Brain (organoid and tissue), 16 donors: ENCODE measurements at places on chromosomes 6 and 20. TPM values are rescaled to one million over a fixed set of nuclear protein-coding genes. Genes with fewer than 3 reads are reported as not detected.

- DNase-seq, result no peak
These were observed 435.0 kb downstream of the HAO1 start for GRCh38 chr20:7505152-7505834.

TSBP1 gene
- polyA plus RNA-seq, result not detected

DNA sequence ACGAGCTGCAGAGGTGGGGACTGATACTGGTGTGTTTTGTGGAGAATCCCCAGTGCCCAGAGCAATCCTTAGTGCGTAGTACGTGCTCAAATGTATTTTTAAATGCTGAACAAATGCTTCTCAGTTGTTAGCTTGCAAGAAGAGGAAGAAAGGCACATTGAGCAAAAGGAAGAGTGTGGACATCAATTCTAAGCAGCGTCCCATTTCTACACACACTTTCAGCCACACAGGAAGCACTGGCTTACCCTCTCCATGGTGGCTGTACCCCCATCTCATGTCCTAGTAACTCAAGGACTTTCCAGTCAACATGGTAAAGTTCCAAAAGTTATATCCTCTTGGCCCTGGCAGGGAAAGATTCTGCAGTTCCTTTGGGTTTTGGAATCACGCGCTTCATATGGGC, 98.8 kb upstream of the NXT1 start:
- no peak for DNase-seq

DNA sequence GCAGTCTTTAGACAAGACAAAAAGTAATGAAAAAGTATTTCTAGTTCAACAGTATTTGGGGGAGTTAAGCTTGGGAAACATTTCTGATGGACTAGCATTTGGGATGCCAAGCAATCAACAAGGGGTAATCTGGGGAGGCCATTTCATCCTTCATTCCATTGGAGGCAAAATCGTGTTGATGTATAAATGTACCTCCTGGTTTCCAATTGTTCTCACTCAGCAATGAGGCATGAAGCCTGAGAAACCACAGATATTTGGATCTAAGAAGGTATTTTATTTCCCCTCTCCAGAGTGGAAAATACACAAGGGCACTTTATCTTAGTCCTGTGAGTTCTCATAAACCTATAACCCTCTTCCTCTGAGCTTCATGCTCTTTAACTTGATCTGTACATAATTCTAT, 68.2 kb downstream of the TBX18 start:
- no peak for DNase-seq

- no peak for DNase-seq
These were observed 54.9 kb downstream of the UBR2 start for GRCh38 chr6:42618686-42619085.

DNA sequence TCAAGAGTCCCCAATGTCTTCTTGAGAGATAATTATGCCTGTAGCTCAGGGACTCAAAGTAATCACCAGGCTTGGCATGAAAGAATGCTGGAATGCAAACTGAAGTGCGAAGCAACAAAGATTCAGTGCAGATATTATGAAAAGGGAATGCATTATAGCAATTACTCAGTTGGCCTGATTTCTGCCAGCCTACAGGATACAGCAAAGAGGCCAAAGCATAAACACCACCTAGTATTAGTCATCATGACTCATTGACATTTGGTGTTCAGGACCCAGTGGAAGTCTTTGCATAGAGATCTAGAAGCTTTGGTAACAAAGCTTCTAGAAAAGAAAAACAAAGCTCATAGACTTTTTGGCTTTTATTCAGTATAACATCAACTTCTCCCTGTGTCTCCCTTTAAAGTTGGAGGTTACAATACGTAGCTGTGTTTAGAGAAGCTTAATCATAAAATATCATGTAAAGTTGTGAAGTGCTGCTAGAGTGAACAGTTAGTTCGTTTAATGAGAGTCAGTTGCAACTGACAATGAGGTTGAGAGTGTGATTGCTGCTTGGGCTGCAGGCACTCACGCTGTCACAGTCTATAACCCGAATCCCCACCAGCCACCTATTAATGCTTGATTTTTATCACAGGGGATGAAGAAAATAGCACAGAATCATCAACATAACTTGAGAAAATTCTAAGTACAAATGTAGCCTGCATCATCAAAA, 932.7 kb downstream of the TFAP2A start:
- DNase-seq, result no peak

DNA sequence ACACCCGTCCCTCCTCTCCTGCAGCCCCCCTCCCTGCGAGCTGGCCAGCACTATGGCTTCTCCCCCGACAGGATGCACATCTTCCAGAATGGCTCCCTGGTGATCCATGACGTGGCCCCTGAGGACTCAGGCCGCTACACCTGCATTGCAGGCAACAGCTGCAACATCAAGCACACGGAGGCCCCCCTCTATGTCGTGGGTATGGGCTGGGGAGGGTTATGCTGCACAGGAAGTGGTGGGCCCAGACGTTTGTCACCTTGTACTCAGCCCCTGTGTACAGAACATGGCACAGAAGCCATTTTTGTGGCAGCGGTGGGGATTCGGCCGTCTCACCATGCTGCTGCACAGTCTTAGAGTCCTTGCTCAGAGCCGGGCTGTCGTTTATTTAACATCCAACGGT, 29.0 kb upstream of the SRF start:
- DNase-seq, result no peak

SYCP2 gene
- polyA plus RNA-seq, result 0.22 TPM

DYNLT2 gene
- 1.6 TPM for polyA plus RNA-seq

- DNase-seq, result no peak
These were observed 7.3 kb upstream of the TRAM2 start for GRCh38 chr6:52584203-52584602.

DNA sequence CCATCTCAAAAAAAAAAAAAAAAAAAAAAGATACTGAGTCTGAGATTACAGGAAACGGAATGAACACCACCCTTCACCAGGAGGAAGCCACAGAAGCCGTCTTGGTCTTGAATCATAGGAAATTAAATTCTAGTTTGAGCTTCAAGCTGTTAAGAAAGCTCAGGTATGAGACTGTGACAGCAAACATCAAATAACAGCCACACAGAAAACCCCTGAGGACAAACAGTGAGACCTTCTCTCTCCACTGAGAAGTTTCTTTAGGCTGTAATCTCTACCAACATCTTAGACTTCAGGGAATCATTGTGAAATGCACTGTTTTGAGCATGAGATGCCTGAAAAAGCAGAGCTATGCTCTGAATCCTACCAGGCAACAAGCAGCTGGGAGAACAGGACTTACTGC, 30.8 kb downstream of the PDE10A start:
- DNase-seq, result no peak

DNA sequence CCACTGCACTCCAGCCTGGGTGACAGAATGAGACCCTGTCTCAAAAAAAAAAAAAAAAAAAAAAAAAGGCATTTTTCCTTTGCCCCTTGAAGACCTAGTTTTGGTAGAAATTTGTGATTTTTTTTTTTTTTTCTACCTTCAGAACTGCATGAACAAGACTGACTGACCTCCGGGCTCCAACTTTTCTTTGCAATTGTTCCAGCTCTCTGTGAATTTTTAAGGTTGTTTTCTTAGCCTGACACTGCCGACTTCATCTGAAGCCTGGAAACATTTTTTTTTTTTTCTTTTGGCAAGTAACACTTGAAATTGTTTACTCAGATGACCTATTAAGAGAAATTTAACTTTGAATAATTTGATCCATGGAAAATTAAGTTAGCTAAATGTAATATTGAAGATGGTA, 73.0 kb downstream of the SLC24A3 start:
- DNase-seq, result no peak

DNA sequence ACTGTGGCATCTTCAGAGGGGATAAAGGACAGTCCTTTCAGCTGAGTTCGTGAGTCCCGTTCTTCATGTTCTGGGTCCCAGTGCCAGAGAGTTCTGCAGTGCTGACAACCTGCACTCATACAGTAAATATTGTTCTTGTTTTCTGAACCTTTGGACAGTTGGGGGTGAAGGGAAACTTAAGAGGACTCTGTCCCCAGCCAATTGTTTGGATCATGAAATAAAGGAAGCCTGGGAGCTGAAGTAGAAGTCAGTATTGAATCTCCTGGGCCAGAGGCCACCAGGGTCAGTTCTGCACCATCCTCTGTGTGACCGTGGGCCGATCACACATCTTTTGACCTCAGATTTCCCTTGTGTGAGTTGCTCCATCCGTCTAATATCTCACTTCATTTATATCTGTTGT, 3.2 kb downstream of the SLC2A12 start:
- DNase-seq, result no peak

GRCh38 chr20:40741507-40742106, 52.6 kb upstream of the MAFB start:
- DNase-seq, result no peak

GRCh38 chr6:151068761-151069312, 170.9 kb upstream of the AKAP12 start:
- peak; percentile 12 for DNase-seq

DNA sequence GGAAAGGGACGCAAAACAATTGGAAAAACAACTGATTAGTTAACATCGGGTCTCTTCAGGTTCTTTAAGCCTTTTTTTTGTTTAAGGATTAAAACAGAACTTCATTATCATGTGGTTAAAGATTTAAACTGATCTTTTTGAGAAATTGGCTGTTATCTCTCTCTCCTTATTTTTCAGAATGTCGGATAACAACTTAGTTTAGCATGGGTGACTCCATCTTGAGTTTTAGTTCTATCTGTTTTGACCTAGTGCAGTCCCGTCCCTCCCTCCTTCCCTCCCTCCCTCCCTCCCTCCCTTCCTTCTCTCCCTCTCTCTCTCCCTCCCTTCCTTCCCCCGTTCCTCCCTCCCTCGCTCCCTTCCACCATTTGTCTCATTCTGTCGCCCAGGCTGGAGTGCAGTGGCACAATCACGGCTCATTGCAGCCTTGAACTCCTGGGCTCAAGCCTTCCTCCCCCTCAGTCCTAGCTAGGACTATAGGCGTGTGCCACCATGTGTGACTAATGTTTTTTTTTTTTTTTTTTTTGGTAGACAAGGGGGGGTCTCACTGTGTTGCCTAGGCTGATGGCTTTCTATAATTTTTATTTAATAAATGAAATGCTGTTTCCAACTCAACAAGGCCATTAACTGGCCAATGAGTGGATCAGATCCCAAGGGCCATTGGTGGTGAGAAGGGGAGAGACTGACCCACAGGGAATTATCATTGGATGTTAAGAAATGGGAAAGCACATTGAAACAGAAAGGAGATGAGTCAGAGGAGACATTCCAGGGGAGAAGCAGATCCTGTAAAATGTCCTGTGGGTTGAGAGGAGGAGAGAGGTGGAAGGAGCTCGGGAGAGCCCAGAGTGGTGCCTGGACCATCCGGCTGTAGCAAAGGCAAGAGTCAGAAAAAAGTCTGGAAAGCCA, 13.6 kb downstream of the BAK1 start:
- no peak for DNase-seq

DNA sequence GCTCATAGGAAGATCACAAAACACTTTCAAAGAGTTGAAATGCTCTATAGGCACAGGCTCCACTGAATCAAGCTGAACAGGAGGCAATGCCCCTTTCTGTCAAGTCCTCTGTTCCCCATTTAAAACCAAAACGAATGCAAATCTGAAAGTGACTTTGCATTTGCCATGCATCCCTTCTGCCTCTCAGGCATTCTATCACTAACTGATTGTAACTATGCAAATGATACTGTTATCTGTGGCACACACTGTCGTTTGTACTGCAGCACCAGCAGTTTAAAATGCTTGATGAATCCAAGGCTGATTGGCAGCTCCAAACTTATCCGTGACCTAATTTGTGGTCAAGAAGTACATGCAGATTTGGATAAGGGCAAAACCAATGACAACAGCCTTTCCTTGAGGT, 1067.5 kb upstream of the MAP3K7 start:
- DNase-seq, result no peak

- DNase-seq, result no peak
These were observed 71.6 kb upstream of the DST start for GRCh38 chr6:56714273-56714672.

GRCh38 chr6:18264923-18265377, 620 bp upstream of the DEK start:
- no peak for DNase-seq

ZNF318 gene
- 15.3 TPM for polyA plus RNA-seq

- no peak for DNase-seq
These were observed 28.1 kb downstream of the INSM1 start for GRCh38 chr20:20395903-20396568.

- DNase-seq, result no peak
These were observed 880.8 kb upstream of the SLC35B3 start for GRCh38 chr6:9315966-9316650.

ZNF337 gene
- polyA plus RNA-seq, result 8.1 TPM

DNA sequence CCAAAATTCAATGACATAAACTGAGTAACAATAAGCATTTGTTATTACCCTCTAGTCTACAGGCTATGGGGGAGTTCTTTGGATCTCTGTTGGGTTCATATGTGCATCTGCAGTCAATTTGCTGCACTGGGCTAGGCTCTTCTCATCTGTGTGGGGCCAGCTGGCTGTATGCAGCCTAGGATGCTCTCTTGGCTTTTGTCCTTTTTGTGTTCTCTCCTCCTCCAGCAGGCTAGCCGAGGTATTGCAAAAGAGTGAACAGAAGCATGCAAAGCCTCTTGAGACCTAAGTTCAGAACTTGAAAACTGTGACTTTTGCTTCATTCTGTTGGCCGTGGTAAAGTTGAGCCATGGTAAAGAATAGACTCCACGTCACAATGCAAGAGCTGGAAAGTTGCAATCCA, 62.8 kb upstream of the FOXO3 start:
- DNase-seq, result peak; percentile 15

DNA sequence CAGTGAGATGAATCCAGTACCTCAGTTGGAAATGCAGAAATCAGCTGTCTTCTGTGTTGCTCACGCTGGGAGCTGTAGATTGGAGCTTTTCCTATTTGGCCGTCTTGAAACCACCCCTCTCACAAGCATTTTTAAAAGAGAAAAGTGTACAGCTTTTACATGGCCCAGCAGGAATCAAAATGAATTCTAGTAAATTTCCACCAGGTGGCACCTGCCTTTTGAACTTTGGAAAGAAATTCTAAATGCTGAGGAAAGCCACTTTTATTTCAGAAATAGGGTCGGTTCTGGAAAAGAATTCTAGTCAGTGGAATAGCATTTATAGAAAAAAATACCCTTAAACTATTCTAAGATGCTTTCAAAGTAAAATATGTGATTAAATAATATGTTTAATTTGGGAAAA, 647.8 kb downstream of the CD109 start:
- DNase-seq, result peak; percentile 18

GRCh38 chr6:80341330-80341729, 234.9 kb downstream of the BCKDHB start:
- DNase-seq, result no peak

KCNK16 gene
- polyA plus RNA-seq, result 57.1 TPM

DNA sequence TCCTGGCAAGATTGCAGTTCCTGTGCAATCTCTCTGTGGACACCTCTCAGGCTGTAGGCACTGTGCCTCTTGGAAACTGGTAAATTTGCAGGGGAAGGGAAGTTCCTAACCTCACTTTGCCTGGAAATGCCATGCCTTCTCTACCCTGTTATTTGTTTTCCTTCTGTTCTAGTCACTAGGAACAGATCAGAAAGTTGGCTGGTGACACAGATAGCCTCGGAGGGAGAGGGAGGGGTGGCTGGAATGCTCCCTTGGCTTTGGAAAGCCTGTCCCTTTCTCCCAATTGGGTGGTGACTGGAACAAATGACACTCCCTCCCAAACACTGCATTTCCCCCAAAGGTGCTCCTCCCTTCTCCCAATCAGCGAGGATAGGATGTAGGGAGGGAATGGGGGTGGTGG, 131.5 kb upstream of the F13A1 start:
- DNase-seq, result no peak
